ENCODE measurements at places on chromosomes 2 and 18. TPM values are rescaled to one million over a fixed set of nuclear protein-coding genes. Genes with fewer than 3 reads are reported as not detected.

Gene RETREG2
- 32.9 TPM for total RNA-seq

Gene COL5A2
- total RNA-seq: 11.6 TPM

Gene TACR1
- not detected for total RNA-seq

Gene RAB3GAP1
- total RNA-seq: 71.2 TPM

Gene LHCGR
- not detected for total RNA-seq

Gene KCNF1
- total RNA-seq: 0.15 TPM

Gene COLEC11
- not detected for total RNA-seq

Gene FTCDNL1
- 2.7 TPM for total RNA-seq

Gene LYG2
- total RNA-seq: not detected

Gene CNNM3
- 11.1 TPM for total RNA-seq

Gene KLHL41
- 0.31 TPM for total RNA-seq

Gene USP37
- 35.1 TPM for total RNA-seq

Gene SCYGR2
- not detected for total RNA-seq

Gene PTPRN
- 4.2 TPM for total RNA-seq

Gene CLIP4
- total RNA-seq: 2.1 TPM

Gene FAM237A
- not detected for total RNA-seq

Gene KIF1A
- total RNA-seq: 41.1 TPM

DNA sequence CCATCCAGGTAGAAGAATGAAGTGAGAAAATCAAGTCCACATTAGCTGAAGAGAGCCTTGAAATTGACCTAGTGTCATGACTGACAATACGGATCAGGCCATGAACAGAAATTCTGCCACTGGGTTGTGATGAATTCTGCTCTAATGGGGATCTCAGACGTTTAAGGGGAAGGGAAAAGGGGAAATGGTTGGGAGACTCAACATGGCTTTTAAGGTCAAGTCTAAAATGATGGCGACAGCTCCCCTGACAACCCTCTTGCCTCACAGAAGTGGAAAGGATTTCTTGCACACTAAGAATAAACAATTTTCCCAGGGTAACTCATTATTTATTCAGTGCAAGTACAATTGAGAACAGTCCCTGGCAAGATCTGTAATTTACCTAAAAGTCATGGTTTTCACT lies 302.5 kb upstream of the ACVR2A start:
- peaks cover 8% of the 10 kb centered on the region for H3K4me1 ChIP-seq
- no peak for DNase-seq
- no peak overlapping the region for H3K4me3 ChIP-seq
- no peak overlapping the region for H3K27ac ChIP-seq
- no peaks in the 10 kb centered on the region for H3K36me3 ChIP-seq

DNA sequence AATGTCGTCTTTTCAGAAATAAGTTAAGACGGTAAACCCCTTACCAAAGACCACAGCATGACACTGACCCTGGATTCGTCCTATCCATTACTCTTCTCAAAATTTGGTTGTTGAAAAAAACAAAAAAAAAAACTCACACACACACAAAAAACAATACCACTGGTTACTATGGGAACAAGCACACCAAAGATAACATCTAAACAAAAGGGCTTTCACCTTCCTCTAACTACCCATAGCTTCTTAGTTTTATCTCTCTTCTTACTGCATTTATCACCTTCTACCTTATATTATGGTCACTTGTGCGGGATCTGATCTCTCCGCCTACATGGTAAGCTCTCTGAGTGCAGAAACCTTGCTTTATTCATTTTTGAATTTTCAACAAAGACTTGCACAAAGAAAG lies 192.7 kb downstream of the STK39 start:
- H3K4me1 ChIP-seq: peaks cover 38% of the 10 kb centered on the region
- no peak overlapping the region for H3K4me3 ChIP-seq
- H3K27me3 ChIP-seq: no peaks in the 10 kb centered on the region
- H3K36me3 ChIP-seq: no peaks in the 10 kb centered on the region
- peak; percentile 29 for DNase-seq

DNA sequence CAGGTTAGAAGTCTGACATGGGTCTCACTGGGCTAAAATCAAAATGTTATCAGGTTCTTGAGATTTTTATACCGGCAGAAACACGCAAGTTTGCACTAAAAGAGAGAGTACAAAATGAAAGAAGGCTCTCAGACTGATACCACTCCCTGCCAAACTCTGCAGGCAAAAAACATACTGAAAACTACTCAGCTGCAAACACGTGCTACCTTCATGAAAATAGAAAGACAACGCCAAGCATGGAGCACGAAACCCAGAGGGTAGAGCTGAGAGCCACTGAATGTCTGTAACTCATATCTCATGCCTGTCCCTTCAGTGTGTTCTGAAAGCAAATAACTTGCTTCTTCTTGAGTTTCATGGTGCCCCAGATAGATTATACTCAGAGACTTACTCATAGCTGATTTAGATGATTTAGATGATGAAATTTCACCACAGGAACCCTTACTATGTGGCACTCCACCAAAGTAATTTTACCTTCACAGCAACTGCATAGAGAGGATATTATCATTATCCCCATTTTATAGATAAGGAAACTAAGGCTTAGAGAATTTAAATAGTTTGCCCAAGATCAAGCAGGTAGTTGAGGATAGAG lies 313.0 kb upstream of the SLC39A10 start:
- no peak overlapping the region for H3K27ac ChIP-seq
- H3K4me1 ChIP-seq: no peaks in the 10 kb centered on the region
- H3K36me3 ChIP-seq: no peaks in the 10 kb centered on the region
- H3K4me3 ChIP-seq: no peak overlapping the region
- DNase-seq: no peak
- no peaks in the 10 kb centered on the region for H3K27me3 ChIP-seq

- DNase-seq: no peak
- H3K27ac ChIP-seq: no peak overlapping the region
- no peaks in the 10 kb centered on the region for H3K4me1 ChIP-seq
- H3K36me3 ChIP-seq: no peaks in the 10 kb centered on the region
- no peak overlapping the region for H3K4me3 ChIP-seq
Observed at GRCh38 chr2:184834699-184835397, 236.5 kb downstream of the ZNF804A start.

- DNase-seq: no peak
- no peaks in the 10 kb centered on the region for H3K27me3 ChIP-seq
- H3K36me3 ChIP-seq: no peaks in the 10 kb centered on the region
Observed at GRCh38 chr2:168272225-168272624, 24.8 kb upstream of the STK39 start.

DNA sequence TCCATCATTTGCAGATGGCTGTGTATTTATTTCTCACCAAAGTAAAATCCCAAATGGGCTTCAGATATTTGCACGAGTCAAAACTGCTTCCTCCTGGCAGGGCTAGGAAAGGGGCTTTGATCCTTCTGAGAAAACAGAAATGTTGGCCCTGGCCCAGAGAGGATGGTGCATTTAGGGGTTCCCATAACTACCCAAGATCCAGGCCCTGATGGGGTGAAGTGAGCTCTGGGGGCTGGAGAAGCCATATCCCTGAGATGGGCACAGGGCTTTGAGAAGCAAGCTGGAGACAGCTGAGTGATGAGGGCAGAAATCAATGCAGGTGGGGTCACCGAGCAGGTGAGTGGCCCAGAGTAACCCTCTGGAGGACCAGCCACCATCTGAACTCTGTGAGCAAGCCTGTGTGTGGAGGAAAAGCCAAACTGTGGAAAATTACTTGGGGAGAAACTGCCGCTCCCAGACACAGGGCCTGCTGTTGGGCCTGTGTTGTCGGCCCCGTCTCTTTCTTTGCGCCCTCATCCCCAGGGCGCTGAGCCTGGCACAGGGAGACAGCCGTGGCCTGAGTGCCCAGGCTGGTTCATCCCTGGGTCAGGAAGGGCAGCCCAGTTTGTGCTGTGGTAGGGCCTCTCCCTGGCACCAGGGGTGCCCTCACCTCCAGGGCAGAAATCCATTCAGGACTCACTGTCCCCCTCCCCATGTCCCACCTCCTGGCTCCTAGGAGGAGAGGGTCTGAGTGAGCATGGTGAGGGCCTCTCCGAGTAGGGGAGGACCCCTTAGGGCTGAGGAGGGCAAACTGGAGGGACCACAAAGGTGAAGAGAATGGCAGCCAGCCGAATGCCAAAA lies 167.8 kb upstream of the HAAO start:
- H3K27ac ChIP-seq: no peak overlapping the region
- H3K4me3 ChIP-seq: no peak overlapping the region
- no peaks in the 10 kb centered on the region for H3K36me3 ChIP-seq
- H3K27me3 ChIP-seq: no peaks in the 10 kb centered on the region
- DNase-seq: no peak
- peaks cover 40% of the 10 kb centered on the region for H3K4me1 ChIP-seq

- no peak for DNase-seq
- H3K36me3 ChIP-seq: no peaks in the 10 kb centered on the region
- H3K27me3 ChIP-seq: no peaks in the 10 kb centered on the region
- H3K4me3 ChIP-seq: no peak overlapping the region
Observed at GRCh38 chr2:105798595-105798994, 53.9 kb downstream of the NCK2 start.

DNA sequence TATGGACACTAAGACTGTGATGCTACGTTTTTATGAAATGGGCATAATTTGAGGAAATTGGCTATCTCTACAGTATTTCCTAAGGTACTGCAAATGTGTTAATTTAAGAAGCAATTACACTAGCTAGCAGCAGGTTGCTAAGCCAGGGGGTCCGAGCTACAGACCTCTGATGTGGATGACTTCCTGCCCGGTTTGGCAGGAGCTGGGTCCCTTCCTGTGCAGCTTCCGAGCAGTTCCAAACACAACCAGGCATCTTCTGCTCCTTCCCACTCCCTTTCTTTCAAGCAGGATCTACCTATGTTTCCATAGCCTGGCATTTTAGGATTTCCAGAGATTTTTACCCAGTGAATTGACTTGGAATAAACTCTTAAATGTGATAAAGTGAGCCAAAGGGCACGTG lies 55.7 kb downstream of the SCN2A start:
- H3K4me3 ChIP-seq: no peak overlapping the region
- no peaks in the 10 kb centered on the region for H3K27me3 ChIP-seq
- no peak overlapping the region for H3K27ac ChIP-seq
- H3K36me3 ChIP-seq: no peaks in the 10 kb centered on the region
- DNase-seq: no peak
- H3K4me1 ChIP-seq: no peaks in the 10 kb centered on the region

DNA sequence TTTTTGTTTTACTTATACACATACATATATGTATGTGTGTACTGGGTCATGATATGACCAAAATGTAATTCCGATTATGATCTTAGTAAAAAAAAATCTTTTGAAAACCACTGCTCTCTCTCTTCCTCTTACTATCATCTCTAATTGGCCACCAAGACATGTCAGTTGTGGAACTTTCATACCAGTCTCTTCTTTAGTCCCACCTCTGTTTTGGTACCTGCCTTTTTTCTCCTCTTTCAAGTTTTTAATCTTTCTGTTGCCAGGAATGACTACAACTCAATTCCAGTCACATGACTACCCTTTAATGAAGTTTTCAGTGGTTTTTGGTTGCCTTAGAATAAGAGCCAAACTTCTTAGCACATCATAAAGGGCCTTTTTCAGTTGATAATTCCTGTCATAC lies 17.1 kb downstream of the RBM44 start:
- H3K27ac ChIP-seq: no peak overlapping the region
- H3K4me1 ChIP-seq: peaks cover 8% of the 10 kb centered on the region
- no peaks in the 10 kb centered on the region for H3K36me3 ChIP-seq
- H3K27me3 ChIP-seq: peaks cover 88% of the 10 kb centered on the region
- no peak for DNase-seq

DNA sequence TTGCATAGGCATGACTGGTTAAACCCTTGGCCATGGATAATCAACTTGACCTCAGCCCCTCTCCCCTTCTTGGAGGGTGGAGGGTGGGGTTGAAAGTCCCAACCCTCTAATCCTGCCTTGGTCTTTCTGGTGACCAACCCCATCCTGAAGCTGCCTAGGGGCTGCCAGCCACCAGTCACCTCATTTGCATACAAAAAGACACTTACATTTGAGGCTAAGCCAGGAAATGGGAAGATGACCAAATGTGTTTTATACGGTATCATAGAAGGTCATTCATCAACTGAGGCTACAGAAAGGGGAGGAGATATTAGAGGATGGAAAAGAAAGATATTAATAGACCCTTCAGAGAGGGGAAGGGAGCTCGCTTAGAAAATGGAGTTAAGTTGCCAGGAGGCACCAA lies 96.8 kb downstream of the NCK2 start:
- H3K27ac ChIP-seq: no peak overlapping the region
- no peaks in the 10 kb centered on the region for H3K27me3 ChIP-seq
- peaks cover 7% of the 10 kb centered on the region for H3K4me1 ChIP-seq
- DNase-seq: no peak
- H3K4me3 ChIP-seq: no peak overlapping the region

DNA sequence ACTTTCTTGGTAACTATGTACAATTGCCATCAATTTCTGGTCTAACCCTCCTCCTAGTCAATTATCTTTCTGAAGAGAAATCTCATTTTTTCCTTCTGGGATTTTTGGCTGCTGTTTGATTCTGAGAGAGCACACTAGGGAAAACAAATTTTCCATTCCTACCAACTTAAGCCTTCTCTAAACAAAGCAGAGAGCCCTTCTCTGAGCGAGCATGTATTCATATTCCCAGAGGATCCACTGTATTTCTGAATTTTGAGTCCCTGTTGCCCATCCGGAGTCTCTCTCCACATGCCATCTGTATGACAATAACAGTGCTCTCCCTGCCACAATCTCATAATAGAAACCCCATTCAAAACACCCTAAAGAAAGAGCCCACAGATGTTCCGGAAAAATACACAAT lies 78.5 kb downstream of the MAIP1 start:
- no peaks in the 10 kb centered on the region for H3K4me1 ChIP-seq
- no peaks in the 10 kb centered on the region for H3K27me3 ChIP-seq
- DNase-seq: no peak
- H3K27ac ChIP-seq: no peak overlapping the region

DNA sequence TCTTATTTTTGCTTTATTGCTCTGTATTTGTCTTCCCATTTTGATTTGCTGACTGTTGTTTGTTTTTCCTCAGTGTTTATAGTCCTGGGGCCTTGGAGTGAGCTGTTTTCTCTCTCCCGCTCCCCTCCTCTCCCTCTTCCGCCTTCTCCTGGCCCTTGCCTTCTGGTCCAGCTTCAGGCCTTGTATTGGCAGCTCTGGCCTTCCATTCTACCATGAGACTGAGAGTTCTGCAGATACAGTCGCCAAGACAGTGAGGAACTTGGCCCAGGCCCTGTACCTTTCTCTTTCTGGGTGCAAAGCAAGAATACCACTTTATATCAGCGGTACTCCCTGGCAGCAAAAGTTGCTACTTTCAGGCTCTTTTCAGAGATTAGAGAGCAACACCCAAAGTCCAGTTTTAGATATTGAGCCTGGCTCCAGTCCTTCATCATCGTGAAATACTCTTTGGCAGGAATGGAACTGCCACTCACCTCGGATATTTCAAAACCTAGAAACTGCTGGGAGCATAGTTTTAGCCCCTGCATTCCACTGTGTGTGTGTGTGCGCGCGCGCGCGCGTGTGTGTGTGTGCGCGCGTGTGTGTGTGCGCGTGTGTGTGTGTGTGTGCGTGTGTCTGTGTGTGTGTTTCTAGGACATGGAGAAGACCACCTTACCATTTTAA lies 17.1 kb upstream of the L3MBTL4 start:
- no peak for DNase-seq
- no peaks in the 10 kb centered on the region for H3K27me3 ChIP-seq
- H3K4me3 ChIP-seq: no peak overlapping the region
- H3K27ac ChIP-seq: no peak overlapping the region
- H3K4me1 ChIP-seq: no peaks in the 10 kb centered on the region
- no peaks in the 10 kb centered on the region for H3K36me3 ChIP-seq

GRCh38 chr2:175207741-175208438 lies 26.4 kb upstream of the ATP5MC3 start:
- no peak overlapping the region for H3K27ac ChIP-seq
- no peaks in the 10 kb centered on the region for H3K4me1 ChIP-seq
- H3K4me3 ChIP-seq: no peak overlapping the region
- no peaks in the 10 kb centered on the region for H3K27me3 ChIP-seq
- H3K36me3 ChIP-seq: no peaks in the 10 kb centered on the region

All from neural progenitor cell (in vitro differentiated cells).